RWPE1 (cell line): ENCODE measurements at places on chromosomes 11 and 22.
A peak's percentile ranks its signal among the peaks of the same experiment; 100 is the strongest.

DNA sequence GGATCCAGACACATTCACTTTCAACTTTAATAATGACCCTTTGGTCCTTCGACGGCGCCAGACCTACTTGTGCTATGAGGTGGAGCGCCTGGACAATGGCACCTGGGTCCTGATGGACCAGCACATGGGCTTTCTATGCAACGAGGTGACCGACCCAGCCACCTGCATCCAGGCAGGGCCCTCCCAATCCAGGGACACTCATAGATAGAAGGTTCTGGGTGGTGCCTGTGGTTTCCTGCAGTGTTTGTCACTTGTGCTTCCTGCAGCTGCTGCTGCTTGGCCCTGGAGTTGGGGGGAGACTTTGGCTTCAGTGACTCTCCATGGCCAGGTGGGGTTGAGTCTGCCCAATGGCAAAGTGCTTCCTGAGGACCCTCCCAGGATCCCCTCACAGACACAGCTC lies 7.3 kb downstream of the APOBEC3B start:
- DNase-seq, result no peak

GRCh38 chr11:9575260-9576240 lies 2.1 kb downstream of the WEE1 start:
- DNase-seq, result peak; percentile 62

DNA sequence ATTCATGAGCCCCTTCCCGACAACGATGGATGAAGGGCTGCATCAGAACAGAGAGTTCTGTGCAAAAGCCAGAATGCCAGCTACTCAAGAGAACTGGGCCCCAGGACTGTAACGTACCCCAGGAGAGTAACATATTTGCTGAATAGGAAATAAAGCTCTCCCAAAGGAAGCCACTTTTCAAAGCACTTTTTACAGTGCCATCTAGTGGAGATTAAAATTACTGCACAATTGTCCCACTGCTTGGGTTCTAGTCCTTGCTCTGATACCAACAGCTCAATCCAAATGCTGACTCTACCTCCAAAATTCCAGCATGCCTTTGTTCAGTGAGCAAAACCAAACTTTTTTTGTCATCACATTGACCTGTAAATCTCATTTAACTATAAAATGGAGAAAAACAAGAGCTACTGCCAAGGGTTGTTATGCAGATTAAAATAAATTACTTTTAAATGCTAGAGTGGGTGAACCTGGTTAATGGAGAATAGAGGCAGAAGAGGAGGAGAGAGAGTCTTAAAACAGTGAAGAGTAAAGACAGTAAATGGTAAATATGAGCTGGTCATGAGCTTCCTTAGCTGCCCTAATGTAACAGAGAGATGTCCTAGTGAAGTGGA lies 87.6 kb upstream of the FSHB start:
- DNase-seq, result peak; percentile 17

DNA sequence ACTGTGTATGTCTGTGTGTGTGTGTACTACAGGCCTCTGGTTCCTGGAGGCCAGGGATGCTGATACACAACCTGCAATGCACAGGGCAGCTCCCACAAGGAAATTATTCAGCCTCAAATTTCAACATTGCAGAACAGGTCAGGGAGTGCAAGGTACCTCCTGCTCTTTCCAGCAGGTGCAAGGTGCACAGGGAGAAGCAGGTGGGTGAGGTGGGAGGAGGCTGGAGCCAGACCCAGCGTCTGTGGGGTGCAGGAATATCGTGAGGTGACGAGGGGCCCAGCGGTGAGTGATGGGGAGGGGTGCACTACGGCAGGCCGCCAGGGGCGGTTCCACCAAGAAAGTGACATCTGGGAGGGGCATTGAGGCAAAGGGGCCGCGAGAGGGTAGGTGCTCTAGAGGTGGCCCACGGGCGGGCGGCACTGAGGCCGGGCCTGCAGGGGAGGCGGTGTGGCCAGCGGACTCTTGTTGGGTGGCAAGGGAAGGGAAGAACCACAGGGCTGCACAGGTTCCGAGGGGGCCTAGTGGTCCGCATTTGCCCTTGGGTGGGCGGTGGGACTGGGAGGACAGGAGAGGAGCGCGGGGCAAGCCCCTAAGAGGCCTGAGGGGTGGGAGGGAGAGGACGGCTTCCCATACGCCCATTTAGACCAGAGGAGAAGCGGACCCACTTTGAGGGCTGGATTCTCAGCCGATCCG lies 21.6 kb downstream of the DGCR6L start:
- DNase-seq, result no peak

DNA sequence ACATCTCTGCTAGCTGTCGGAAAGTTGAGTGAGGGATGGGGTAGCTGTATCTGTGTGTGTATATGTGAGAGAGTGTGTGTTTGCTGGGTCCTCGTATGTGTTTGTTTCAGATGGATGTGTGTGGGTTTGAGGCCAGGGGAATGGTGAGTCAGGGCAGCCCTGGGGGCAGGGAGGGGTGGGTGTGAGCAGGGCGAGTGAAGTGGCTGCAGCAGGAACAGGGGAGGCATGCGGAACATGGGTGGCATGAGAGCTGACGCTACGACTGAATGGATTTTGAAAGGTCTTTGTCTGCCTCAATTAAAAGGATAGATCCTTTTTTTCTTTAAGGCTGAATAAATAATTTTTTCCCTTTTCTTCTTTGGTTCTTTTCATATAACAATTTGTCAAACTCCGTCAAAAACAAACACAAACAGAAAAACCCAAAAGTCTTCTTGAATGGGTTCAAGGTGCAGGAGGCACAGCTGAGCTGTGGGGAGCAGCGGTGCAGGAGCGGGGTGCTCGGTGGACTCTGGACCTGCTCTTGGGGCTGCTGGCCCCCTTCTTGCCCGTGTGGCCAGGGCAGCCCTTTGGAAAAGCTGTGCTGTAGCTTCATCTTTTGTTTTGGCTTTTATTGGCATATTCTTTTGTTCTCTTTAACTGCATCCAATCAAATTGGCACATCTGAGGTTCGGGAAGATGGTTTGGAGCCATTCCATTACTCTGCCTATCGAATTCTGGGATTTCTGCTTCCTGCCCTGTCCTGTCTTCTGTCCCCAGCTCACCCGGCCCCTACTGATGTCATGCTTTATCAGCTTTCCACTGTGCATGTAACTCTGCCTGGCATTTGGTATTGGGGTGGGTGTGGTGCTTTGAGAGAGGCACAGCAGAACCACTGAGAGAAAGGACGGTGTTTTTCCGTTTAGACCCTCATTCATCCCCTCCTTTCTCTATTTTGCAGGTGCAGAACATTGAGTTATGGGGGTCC lies 80.1 kb downstream of the ADAMTS15 start:
- DNase-seq, result no peak

DNA sequence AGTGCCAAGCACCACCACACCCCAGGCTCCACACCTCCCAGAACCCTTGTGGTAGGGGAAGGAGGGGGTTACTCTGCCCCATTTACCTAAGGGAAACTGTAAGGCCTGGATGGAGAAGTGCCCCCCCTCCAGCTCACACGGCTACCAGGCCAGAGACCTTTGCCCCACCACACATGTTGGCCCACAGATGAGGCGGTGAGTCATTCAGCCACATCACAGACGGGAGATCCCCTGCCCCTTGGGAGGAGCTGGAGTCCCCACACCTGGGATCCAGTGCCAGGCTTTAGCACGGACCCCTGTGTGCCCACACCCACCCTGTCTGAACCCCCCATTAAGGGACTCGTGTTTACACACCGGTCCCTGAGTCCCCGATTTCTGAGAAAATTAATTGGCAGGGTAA lies 24.9 kb downstream of the CDKN1C start:
- DNase-seq, result peak; percentile 16
